ELR (cell line): ENCODE measurements at places on chromosomes 13 and 19.
A peak's percentile ranks its signal among the peaks of the same experiment; 100 is the strongest.

GRCh38 chr13:69947582-69947981 is 160.0 kb upstream of the ATXN8OS start:
- no peak for DNase-seq

- peak; percentile 81 for DNase-seq
Observed at GRCh38 chr13:29684441-29684840, 89.0 kb upstream of the SLC7A1 start.

GRCh38 chr19:44588771-44589112 is 24.6 kb upstream of the IGSF23 start:
- DNase-seq, result peak; percentile 49

- no peak for DNase-seq
Observed at GRCh38 chr13:20287976-20288375, 55.9 kb upstream of the GJB6 start.

GRCh38 chr19:48274173-48274572 is 4.3 kb downstream of the ZNF114 start:
- peak; percentile 67 for DNase-seq

GRCh38 chr13:77456271-77456670 is 79.2 kb upstream of the SCEL start:
- no peak for DNase-seq
